ENCODE measurements at places on chromosomes 2 and 18. TPM values are rescaled to one million over a fixed set of nuclear protein-coding genes. Genes with fewer than 3 reads are reported as not detected.
A peak's percentile ranks its signal among the peaks of the same experiment; 100 is the strongest.

DNA sequence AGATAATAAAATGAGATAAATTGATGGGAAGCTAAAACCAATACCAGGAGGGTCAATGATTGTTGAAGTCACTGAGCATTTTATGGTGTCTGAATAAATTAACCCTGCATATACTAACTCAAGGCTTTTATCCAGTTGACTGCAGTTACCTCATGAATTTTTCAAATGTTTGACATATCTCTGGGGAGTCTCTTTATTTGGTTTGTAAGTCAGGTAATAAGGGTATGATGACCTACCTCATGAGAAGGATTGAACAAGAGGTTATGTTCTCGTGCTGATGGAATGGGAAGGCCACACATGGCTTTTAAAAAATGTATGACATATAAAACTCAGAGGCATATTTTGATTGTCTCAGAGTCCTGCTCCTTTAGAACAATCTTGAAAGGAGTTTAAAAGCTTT is 237.6 kb downstream of the THSD7B start:
- no peak overlapping the region for H3K4me3 ChIP-seq
- no peaks in the 10 kb centered on the region for H3K27me3 ChIP-seq
- no peak for DNase-seq
- H3K36me3 ChIP-seq = no peaks in the 10 kb centered on the region
- H3K4me1 ChIP-seq = peaks cover 5% of the 10 kb centered on the region
- no peak overlapping the region for H3K27ac ChIP-seq

Gene OXER1
- 1.9 TPM for total RNA-seq

DNA sequence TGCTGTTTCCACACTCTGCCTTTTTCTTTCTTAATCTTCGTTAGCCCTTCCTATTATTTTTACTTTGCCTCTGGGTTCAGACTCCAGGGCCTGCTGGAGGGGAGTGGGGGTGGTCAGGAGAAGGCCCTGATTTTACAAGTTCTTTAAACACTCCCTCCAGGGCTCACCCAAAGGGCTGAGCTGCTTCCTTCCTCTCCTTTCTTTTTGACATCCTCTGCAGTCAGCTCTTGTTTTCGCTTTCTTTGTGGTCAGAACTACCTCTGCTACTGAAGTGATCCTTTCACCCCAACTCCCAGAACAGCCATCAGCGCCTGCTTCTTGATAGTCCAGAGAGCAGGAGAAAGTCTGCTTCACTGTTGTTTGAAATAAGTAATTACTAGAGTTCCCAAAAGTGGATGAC is 925.7 kb downstream of the EPHA4 start:
- no peak overlapping the region for H3K27ac ChIP-seq
- no peaks in the 10 kb centered on the region for H3K4me1 ChIP-seq
- no peaks in the 10 kb centered on the region for H3K36me3 ChIP-seq
- H3K27me3 ChIP-seq = no peaks in the 10 kb centered on the region
- no peak overlapping the region for H3K4me3 ChIP-seq

Gene HJURP
- total RNA-seq = 1.5 TPM

- no peaks in the 10 kb centered on the region for H3K4me1 ChIP-seq
- no peaks in the 10 kb centered on the region for H3K36me3 ChIP-seq
- no peak for DNase-seq
- no peaks in the 10 kb centered on the region for H3K27me3 ChIP-seq
These were observed 288.2 kb upstream of the ST6GAL2 start for GRCh38 chr2:107174171-107174570.

Gene CASP10
- total RNA-seq = 26.7 TPM

Gene ZNF385B
- total RNA-seq = 63.2 TPM

DNA sequence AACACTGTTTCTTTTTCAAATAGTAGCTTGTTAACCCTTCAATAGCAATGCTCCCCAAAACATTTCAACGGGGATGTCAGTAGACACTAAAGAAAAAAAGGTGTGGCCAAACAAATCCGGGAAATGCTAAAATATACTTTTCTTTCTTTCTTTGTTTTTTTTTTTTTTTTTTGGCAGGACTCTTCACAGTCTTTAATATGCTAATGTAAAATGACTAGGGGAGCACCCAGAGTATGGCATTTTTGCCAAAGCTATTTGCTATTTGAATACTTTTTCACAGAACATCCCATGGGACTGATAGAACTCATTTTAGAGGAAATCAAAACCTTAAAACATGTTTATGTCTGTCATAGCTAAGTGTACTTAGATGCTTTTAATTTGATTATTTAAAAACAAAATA is 32.1 kb downstream of the ATF2 start:
- H3K4me1 ChIP-seq = no peaks in the 10 kb centered on the region
- no peak overlapping the region for H3K4me3 ChIP-seq
- DNase-seq = no peak
- H3K27ac ChIP-seq = no peak overlapping the region
- peaks cover 25% of the 10 kb centered on the region for H3K36me3 ChIP-seq

Gene ORMDL1
- total RNA-seq = 69.2 TPM

- no peak for DNase-seq
- no peaks in the 10 kb centered on the region for H3K4me1 ChIP-seq
- H3K27me3 ChIP-seq = no peaks in the 10 kb centered on the region
- H3K27ac ChIP-seq = no peak overlapping the region
- H3K36me3 ChIP-seq = no peaks in the 10 kb centered on the region
These were observed 992.2 kb downstream of the BCL11A start for GRCh38 chr2:59561281-59561680.

Gene TYW5
- 5.8 TPM for total RNA-seq

GRCh38 chr2:230868947-230869913 is 4.5 kb downstream of the ITM2C start:
- H3K4me1 ChIP-seq = peaks cover 34% of the 10 kb centered on the region
- H3K4me3 ChIP-seq = no peak overlapping the region
- H3K27ac ChIP-seq = no peak overlapping the region
- DNase-seq = no peak
- H3K36me3 ChIP-seq = no peaks in the 10 kb centered on the region

Gene TRIM54
- not detected for total RNA-seq

Gene IL37
- total RNA-seq = not detected

Gene FIGN
- total RNA-seq = 5.8 TPM

Gene MITD1
- 28.1 TPM for total RNA-seq

Gene CENPA
- 1.7 TPM for total RNA-seq

- no peak overlapping the region for H3K4me3 ChIP-seq
- no peak overlapping the region for H3K27ac ChIP-seq
- no peaks in the 10 kb centered on the region for H3K36me3 ChIP-seq
- DNase-seq = no peak
- no peaks in the 10 kb centered on the region for H3K27me3 ChIP-seq
These were observed 59.0 kb downstream of the HNMT start for GRCh38 chr2:138023298-138023697.

DNA sequence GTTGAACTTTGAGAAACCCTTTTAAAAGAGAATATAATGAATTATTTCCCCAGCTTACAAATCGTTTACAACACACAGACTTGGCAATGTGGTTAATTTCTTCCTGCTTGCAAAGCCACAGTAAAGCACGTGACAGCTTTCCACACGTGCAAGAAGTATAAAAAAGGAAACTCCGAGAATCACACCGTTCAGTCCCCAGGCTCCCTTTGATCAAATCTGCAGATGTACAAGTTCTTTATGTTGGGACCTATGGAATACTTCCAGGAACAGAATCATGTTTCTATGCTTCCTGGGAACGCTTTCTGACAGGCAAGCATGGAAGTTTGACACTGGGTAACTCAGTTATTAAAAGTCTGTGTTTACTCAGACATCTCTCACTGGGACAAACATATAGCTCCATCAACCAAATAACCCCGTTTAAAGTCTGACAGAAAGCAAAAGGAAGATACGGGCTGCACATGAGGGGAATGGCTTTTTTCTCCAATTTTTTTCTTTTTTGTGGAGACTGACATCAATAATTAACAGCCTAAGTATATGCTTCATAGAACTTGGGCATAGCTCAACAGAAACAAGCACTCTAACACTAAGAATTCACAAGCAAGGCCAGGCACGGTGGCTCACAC is 134.8 kb downstream of the EIPR1 start:
- no peak overlapping the region for H3K4me3 ChIP-seq
- no peaks in the 10 kb centered on the region for H3K36me3 ChIP-seq
- no peak for DNase-seq
- no peaks in the 10 kb centered on the region for H3K27me3 ChIP-seq
- H3K4me1 ChIP-seq = no peaks in the 10 kb centered on the region

- peaks cover 23% of the 10 kb centered on the region for H3K4me1 ChIP-seq
- H3K36me3 ChIP-seq = no peaks in the 10 kb centered on the region
- H3K4me3 ChIP-seq = no peak overlapping the region
- H3K27me3 ChIP-seq = no peaks in the 10 kb centered on the region
These were observed 5.9 kb upstream of the NEURL3 start for GRCh38 chr2:96510931-96511595.

GRCh38 chr2:178635897-178636296 is 155.6 kb downstream of the PLEKHA3 start:
- no peaks in the 10 kb centered on the region for H3K27me3 ChIP-seq
- no peak overlapping the region for H3K27ac ChIP-seq
- DNase-seq = no peak
- H3K4me3 ChIP-seq = no peak overlapping the region

Gene SERPINB12
- total RNA-seq = not detected

- peaks cover 23% of the 10 kb centered on the region for H3K4me1 ChIP-seq
- H3K27ac ChIP-seq = no peak overlapping the region
- H3K4me3 ChIP-seq = no peak overlapping the region
- DNase-seq = no peak
These were observed 114.6 kb downstream of the NRP2 start for GRCh38 chr2:205796805-205797313.

Gene CGREF1
- total RNA-seq = 0.74 TPM

DNA sequence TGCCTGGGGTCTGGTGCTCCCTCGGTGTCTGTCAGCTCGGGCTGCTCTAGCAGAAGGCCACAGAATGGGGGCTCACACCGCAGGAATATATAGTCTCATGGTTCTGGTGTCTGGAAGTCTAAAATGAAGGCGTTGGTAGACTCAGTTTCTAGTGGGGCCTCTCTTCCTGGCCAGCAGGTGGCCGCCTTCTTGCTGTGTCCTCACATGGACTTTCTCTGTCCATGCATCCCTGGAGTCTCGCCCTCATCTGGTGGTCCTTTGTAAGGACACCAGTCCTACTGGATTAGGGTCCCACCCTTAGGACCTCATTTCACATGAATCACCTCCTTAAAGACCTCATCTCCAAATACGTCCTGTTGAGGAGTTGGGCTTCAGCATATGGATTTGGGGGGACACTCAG is 65.7 kb downstream of the RRM2 start:
- H3K27ac ChIP-seq = no peak overlapping the region
- H3K4me1 ChIP-seq = peaks cover 2% of the 10 kb centered on the region

DNA sequence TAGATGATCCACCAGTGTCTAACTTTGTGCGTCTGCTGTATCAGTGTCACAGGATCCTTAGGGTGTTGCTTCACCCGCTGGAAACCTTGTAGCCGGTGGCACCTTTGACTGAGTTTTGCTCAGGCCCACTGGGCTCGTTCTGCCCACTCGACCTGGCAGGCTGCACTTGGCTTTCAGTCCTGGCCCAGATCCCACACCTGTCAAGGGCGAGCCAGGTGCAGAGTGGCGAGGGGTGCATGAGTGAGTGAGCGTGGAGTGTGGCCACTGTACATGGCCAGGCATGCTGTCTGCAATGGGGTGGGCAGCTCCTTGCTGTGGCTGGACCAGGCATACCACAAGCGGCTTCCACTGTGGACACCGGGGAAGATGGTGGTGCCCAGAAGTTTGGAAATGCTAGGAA is 179.0 kb downstream of the FAM210A start:
- no peak overlapping the region for H3K27ac ChIP-seq
- H3K4me3 ChIP-seq = no peak overlapping the region
- no peaks in the 10 kb centered on the region for H3K36me3 ChIP-seq
- DNase-seq = no peak
- peaks cover 20% of the 10 kb centered on the region for H3K4me1 ChIP-seq

Gene CNDP1
- total RNA-seq = not detected

DNA sequence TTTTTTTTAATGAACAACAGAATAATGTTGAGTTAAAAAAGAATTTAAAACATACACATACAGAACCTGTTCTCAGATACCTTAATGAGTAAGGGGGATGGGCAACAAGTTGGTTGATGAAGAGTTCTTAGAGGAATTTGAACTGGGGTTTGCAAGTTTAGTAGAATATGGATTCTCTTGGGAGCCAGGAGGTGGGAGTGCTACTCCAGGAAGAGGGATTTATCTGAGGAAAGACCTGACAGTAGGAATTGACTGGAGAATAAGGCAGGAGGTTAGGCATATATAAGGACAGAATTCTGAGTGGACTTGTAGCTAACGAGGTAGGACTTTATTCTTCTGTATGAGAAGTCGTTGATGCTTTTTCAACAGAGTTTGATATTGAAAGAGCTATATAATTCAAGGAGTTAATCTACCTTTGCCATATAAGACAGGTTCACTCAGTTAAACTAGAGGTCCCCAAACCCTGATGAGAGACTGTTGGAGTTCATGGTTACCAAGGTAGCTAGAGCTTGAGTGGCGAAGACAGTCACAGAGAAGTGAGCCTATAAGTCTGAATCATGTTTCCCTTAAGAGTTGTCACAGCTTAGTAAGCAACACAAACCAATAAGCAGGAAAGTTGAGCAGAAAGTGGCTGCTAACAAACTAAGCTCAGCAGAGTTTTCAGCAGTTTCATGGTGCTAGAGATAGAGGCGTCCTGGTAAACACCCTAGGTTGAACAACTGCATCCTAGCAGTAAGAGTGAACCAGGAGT is 88.2 kb downstream of the NCOA1 start:
- H3K27ac ChIP-seq = no peak overlapping the region
- no peak overlapping the region for H3K4me3 ChIP-seq
- H3K27me3 ChIP-seq = no peaks in the 10 kb centered on the region
- H3K36me3 ChIP-seq = no peaks in the 10 kb centered on the region
- peaks cover 6% of the 10 kb centered on the region for H3K4me1 ChIP-seq

GRCh38 chr18:43596105-43596712 is 318.9 kb upstream of the SYT4 start:
- no peaks in the 10 kb centered on the region for H3K4me1 ChIP-seq
- no peaks in the 10 kb centered on the region for H3K36me3 ChIP-seq

DNA sequence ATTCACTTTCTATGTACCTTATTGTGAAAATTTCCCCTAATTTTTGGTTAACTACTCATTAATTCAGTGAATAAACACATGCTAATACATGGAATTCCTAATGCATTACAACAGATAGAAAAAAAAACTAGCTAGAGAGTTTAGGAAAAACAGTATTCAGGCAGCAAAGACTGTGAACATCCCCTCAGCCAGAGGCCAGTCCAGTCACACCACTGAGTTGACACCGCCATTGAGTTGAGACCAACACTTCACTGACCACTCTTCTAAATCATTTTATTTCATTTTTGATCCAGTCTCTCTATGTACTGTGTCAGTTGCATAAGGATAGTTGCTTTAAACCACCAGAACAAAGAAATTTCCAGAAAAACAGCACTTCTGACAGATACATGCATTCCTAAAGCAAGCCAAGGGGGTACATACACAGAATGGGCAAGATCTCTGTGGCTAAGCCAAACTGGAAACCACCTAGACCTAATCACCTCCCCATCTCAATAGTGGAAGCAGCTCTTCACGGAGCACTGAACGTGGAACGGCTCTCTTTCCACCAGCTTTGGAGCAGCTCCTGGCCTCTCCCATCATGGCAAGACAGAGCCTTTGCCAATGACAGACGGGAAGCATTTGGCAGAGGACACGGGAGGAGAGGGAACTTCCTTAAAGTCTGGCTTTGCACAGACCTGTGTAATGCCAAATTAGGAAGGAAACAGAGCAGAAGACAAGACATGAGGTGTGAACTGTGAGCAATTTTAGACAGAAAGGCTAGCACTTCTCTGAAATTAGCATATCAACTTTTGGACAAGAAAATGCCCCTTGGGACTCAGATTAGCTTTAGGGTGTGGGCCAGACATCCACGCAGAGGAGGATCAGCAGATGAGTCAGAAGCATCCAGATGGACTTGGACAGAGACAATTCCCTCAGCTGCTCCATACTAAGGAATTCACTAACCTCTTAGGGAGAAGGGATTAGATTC is 36.4 kb downstream of the CACNB4 start:
- no peaks in the 10 kb centered on the region for H3K27me3 ChIP-seq
- DNase-seq = no peak
- no peak overlapping the region for H3K4me3 ChIP-seq
- peak overlapping the region; percentile 20 for H3K27ac ChIP-seq
- H3K36me3 ChIP-seq = no peaks in the 10 kb centered on the region
- H3K4me1 ChIP-seq = peaks cover 21% of the 10 kb centered on the region
